Activated T-cell treated with anti-CD3 and anti-CD28 coated beads, Interleukin-2, amount 50 U/mL, for 48 hours (primary cell): ENCODE measurements at places on chromosomes 16 and 17.

GRCh38 chr16:78574571-78574970 is 475.1 kb downstream of the WWOX start:
- DNase-seq = no peak

- no peak for DNase-seq
Measured at GRCh38 chr16:54655121-54655590, 275.5 kb upstream of the IRX5 start.

DNA sequence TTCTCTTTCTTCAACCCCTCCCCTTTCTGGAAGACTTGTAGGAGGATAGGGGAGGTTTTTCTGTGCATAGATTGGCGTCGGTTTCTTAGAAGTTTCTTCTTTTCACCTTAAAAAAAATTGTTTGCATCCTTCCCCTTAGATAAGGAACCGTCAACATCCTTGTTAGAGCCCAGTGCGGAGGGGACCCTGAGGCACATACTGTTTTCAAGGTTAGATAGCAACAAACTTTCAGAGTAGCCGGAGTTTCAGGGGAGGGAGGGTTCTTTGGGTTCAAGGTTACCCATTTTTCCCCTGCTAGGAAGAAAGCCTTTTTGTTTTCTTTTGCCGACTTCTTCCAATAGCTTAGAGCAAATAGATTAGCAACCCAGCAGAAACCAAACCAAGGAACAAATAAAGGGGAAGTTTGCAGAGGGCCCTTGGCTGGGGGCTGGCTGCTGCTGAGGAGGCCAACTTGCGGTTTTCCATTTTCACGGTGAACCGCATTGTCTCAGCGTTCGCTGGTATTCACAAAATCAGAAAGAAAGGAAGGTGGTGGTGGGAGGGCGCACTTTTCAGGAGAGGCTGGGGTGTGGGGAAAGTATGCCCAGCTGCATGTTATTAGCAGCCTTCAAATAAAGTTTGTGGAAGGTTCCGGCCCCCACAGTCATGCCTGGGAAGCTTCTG is 28.8 kb downstream of the MSI2 start:
- DNase-seq = peak; percentile 73

- DNase-seq = no peak
Measured at GRCh38 chr17:70492368-70492767, 323.0 kb downstream of the KCNJ2 start.

GRCh38 chr16:3839402-3840184 is 40.9 kb downstream of the CREBBP start:
- no peak for DNase-seq

DNA sequence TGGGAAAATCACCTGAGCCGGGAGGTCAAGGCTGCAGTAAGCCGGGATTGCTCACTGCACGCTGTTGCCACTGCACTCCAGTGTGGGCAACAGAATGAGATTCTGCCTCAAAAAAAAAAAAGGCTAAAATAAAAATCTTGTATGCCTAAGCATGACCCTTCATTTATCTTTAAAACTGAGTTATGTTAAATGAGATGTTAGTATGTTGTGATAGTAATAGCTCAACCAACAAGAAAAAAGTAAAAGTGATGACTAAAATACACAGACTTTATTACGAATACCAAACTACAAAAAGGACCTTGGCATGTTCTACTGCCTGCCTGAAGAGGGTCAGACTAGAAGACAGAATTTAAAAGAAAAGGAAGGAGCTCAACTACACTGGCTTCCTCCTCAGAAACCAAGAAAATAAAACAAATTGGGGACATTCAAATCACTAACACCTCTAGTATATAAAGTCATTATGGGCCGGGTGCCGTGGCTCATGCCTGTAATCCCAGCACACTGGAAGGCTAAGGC is 4.4 kb downstream of the SMURF2 start:
- DNase-seq = no peak

GRCh38 chr17:57585341-57586195 is 159.5 kb downstream of the CCDC182 start:
- no peak for DNase-seq

GRCh38 chr17:12613566-12613965 is 52.1 kb upstream of the MYOCD start:
- DNase-seq = no peak

DNA sequence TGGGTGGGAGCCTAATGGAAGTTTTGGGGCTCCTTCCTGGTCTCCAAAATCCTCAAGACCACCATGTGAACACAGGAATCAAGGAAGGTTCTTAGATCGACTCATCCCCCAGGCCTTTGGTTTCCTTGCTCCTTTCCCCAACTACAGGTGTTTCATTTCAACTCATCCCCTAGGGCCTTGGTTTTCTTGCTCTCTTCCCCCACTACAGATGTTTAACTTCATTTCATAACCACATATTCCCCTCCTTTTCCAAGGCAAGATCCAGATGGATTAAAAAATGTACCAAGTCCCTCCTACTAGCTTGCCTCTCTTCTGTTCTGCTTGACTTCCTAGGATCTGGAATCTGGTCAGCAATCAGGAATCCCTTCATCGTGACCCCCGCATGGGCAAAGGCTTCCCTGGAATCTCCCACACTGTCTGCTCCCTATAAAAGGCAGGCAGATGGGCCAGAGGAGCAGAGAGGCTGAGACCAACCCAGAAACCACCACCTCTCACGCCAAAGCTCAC is at the start of gene CCL11:
CCL11 (plus strand) TSS at position 457 of the 507 bp plus-strand sequence. CDS start 67 bp downstream, outside the sequence.
- no peak for DNase-seq

- DNase-seq = no peak
Measured at GRCh38 chr17:72053449-72053848, 67.4 kb upstream of the SOX9 start.

- no peak for DNase-seq
Measured at GRCh38 chr17:68255151-68255550, 7.3 kb downstream of the AMZ2 start.

GRCh38 chr16:15960124-15960971 is 10.9 kb downstream of the ABCC1 start:
- no peak for DNase-seq

GRCh38 chr16:66359012-66359411 is 7.5 kb upstream of the CDH5 start:
- no peak for DNase-seq

DNA sequence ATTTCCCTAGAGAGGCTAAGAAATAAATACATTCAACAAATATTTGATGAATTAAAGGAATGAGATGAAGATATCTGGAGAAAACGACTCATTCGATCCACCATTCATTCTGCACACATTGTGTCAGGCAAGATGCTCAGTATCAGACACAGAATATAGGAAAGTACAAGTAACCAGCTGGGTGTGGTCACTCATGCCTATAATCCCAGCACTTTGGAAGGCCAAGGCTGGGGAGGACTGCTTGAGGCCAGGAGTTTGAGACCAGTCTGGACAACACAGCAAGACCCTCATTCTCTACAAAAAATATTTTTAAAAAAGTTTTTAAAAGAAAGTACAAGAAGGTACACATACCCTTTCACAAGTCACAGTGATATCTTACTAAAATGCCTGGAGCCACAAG is 42.3 kb downstream of the CRLF3 start:
- DNase-seq = no peak

- peak; percentile 64 for DNase-seq
Measured at GRCh38 chr16:84553873-84554399, 49.5 kb upstream of the MEAK7 start.

DNA sequence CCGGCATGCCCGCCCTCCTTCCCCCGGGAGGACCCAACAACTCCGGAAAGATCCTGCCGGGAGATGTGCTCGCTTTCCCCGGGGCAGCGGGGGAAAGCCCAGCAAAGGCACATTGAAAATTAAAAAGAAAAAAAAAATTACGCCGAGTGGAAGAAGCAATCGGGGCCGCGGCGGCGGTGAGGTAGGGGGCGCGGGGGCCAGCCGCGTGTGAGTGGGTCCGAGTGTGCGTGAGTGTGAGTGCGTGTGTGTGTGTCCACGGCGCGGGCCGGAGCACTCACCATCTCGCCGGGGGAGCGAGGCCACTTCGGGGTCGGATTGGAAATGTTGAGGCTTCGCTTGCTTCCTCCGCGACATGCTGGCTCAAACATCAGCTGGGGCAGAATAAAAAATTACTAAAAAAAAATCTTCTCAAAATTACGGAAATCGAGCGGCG is at the start of gene SALL1:
SALL1 (minus strand) TSS at position 383 of the 433 bp plus-strand sequence; CDS start at position 354, 29 bp downstream.
- no peak for DNase-seq

DNA sequence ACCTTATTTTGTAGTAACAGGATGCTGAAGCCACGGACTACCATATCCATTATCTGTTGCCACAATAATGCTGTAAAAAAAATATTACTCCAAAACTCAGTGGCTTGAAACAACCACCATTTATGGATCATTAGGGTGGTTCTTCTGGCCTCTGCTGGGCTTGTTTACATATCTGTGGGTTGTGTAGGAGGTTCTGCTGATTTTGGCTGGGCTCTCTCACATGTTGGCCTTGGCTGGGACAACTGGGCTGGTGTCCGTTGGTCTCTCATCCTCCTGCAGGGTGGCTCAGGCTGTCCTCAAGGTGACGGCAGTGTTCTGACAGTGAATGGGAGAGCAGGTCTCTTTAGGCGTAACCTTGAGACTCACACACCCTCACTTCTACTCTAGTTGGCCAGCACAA is 76.0 kb downstream of the GPR139 start:
- no peak for DNase-seq

GRCh38 chr16:53768167-53768566 is 64.2 kb downstream of the FTO start:
- no peak for DNase-seq

DNA sequence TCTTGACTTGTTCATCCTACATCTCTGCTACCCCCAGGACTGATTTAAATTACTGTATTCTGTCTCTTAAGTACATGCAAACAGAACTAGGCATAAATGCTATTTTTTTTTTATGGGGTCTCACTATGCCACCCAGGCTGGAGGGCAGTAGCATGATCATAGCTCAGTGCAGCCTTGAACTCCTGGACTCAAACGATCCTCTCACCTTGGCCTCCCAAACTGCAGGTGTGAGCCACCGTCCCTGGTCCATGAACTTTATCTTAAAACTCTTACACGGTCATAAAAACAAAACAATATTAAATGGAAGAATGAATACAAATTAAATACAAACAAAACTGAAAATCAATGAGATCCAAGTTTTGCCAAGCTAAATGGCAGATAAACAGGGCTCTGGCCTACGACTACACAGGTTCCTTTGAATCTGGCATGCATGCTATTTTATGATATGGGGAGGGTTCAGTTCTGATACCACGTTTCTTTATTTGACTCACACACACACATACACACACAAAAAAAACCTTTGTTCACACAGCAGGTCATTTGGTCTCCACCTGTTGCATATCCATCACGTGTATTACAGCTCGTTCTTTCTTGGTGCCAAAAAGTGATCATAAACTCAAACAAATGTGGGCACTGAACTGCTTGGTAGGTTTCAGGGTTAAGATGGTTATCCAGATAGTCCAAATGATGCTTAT is 1.1 kb upstream of the PKD1L3 start:
- no peak for DNase-seq

DNA sequence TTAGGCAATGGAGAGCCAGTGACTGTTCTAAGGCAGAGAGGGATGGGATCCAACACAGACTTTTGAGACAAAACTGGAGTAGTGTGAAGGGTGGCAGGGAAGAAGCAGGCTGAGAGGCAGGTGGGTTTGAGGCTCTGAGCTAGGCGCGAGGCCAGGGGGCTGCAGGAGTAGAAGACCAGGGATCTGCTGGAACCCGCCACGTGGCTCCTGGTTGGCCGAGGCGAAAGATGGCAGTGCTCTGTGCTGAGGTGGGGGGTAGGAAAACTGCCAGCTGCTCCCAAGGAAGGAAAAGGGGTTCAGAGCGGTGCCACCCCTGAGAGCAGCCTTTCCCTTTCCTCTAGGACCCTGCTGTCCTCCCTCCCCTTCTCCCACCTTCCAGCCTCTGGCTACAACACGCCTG is 5.6 kb downstream of the CD300LG start:
- no peak for DNase-seq

- DNase-seq = no peak
Measured at GRCh38 chr17:15973016-15973415, 26.5 kb downstream of the ZSWIM7 start.

DNA sequence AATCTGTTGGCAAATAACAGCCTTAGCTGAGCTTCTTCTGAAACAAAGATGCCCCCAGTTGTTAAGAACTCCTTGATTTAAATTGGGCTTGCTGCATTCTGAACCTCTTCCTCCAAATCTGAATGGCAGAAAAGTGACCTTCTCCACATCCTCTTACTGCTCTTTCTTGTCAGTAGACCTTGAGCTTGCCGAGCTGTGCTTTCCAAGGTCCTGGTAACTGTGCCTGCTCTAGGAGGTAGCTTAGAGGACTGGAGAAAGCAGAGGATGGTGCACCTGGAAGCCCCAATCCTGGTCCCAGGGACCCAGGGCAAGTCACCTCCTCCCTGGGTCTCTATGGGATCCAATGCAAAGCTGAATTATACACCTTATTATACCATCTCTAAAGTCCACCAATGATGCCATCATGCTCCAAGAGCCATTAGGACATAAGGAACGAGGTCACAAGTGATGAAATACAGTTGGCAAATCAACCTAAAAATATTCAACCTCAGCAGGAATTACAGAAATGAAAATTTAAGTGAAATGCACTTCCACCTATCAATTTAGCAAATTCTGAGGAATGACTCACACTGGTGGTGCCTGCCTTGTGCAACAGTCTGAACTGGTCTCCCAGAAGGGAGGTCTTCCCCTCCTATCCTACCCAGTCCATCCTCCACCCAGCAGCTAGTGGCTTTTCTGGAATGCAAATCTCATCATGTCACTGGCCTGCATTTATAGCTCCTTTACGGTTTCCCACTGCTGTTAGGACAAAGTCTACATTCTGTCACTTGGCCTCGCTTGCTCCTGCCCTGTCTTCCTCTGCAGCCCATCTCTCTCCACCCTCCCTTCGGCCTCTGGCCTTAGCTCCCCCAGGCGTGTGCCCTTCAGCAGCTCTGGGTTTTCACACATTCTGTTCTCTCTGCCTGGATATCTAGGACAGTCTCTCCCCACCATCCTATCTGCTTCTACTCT is 36.6 kb downstream of the TOM1L2 start:
- no peak for DNase-seq

- DNase-seq = no peak
Measured at GRCh38 chr17:7355053-7355452, at the start of gene TMEM95. Gene TMEM95 (plus strand): TSS chr17:7355156. CDS start chr17:7355205, 49 bp downstream.

- DNase-seq = no peak
Measured at GRCh38 chr16:2529961-2530628, 1.1 kb downstream of the CEMP1 start.

DNA sequence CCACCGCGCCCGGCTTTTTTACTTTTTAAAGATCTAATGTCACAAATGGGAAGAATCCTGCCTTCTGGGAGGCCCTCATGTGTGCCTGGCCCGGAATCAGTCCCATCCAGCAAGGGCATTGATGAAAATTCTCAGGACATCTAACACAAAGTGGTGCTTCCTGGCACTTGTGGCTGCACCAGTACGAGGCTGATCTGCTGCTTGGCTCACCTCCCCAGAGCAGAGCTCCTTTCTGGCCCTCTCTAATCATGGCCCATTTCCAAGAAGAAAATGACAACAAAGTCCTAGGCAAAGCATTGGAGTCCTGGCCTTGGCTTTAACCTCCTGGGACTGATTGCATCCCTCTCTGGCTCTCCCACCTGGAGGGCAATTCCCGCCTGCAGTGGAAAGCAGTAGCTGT is 50.7 kb upstream of the SIAH1 start:
- no peak for DNase-seq

GRCh38 chr17:70378076-70378475 is 208.7 kb downstream of the KCNJ2 start:
- DNase-seq = no peak
